Activated CD4-positive, alpha-beta T cell treated with anti-CD3 and anti-CD28 coated beads for 24 hours (primary cell): ENCODE measurements at places on chromosomes 5 and 9.
A peak's percentile ranks its signal among the peaks of the same experiment; 100 is the strongest.

DNA sequence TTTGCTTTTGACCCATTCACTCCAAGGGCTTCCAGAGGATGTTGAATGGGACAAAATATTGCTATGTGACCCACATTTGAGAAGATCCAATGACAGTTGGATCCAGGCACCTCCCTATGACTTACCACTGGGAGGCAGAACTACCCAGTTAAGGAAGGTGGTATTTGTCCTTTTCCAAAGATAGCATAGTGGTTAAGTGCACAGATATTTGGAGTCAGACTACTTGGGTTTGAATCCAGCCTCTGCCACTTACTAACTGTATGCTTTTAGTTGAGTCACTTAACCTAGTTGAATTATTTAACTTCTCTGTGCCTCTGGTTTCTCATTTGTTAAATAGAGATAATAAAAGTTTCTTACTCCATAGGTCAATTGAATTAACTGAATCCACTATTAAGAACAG, 74.5 kb upstream of the PALM2AKAP2 start:
- no peak for DNase-seq

GRCh38 chr5:96977228-96977627, 41.3 kb downstream of the LNPEP start:
- DNase-seq: no peak

DNA sequence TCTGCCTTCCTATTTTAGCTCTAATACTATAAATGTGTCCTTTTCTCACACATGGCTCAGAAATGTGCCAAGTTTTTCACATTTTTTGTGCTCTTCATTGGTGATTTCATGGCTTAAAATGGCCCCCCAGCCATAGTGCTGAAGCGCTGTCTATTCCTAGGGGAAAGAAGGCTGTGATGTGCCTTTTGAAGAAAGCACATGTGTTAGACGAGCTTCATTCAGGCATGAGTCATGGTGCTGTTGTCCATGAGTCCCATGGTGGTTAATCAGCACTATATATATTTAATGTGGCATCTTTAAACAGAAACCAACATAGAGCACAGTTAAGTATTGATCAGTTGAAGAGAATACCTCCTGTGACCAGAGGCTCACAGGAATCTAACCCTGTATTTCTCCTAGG, 55.8 kb downstream of the PDE8B start:
- DNase-seq: no peak

DNA sequence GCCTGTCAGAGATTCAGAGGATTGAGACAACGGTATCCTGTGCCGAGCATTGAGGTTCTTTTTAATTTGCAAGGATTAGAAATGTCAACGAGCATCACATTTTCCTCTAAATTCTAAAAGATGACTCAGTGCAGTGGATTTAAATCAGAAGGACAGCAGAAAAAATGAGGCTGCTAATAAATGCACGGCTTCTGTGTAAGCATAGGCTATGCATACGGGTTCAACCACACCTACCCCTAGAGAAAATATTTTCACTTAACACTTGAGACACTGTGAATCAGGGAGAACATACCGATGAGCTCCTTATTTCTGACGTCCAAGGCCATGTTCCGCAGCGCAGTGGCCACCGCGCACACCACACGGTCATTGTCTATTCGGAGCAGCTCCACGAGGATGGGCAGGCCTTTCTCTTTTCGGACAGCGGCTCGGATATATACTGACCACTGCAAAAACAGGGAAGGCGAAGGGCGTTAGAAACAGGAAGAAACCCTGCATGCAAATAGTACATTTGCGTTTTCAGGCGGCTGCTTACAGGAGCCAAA, 321.4 kb upstream of the DAP start:
- no peak for DNase-seq

- no peak for DNase-seq
These were observed 285.1 kb downstream of the TMEM167A start for GRCh38 chr5:82792096-82792495.

DNA sequence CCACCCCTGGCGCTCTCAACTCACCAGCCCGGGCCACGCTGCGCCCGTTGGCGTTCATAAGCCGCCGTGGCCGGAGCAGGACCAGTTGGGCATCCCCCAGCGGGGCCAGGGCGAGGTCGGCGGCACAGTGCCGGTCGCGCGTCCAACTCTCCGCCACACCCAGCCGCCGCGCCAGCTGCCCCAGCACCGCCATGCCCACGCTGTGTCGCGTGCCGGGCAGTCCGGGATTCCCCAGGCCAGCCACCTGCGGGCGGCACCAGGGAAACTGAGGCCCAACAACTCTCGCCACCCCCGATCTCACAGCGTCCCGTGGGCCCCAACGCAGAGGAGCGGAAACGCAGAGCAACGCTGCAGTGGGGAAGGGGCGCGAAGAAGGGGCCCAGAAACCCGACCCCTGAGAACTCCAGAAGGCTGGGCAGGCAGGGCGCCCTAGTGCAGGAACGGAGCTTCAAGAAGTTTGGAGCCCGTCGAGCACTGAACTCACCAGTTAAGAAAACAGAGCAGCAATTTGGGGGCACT, 453 bp downstream of the PTRH1 start:
- no peak for DNase-seq

DNA sequence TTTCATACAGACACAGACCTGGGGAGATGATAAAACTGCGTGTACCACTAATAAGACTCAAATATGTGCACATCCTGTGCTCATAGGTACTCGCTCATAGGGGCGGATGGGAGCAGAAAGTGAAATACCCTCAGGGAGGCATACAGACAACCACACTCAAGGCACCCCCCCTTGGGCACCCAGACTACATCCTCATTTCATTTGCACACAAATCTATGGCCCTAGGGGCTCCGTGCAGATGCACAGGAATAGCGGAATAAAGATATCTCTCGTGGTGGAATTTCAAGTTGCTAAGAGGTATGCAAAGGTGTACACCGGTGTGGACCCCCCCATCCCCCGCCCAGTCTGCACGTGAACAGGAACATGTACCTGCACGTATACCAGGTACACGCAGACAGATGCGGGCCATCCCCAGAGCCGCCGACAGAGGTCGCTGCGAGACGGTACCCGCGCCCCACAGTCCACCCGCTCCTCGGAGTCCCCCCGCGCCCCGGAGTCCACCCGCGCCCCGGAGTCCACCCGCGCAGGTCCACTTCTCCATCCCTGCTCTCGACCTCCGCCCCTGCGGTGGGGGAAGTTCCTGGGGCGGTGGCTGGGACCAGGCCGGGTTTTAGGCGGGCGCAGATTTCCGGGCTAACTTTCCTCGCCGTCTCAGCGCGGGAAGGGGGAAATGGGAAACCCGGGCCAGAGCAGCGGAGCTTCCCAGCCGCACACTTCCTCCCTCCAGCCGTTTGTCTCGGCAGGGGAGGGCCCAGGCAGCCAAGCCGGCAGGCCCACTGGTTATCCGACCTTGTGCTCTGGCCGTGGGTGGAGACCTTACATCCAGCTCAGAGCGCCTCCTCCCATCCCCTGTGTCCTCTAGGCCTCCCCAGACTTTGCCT, 1.0 kb upstream of the IL12B start:
- peak; percentile 67 for DNase-seq

GRCh38 chr5:177371120-177372033, 12.9 kb upstream of the SLC34A1 start:
- DNase-seq: no peak

DNA sequence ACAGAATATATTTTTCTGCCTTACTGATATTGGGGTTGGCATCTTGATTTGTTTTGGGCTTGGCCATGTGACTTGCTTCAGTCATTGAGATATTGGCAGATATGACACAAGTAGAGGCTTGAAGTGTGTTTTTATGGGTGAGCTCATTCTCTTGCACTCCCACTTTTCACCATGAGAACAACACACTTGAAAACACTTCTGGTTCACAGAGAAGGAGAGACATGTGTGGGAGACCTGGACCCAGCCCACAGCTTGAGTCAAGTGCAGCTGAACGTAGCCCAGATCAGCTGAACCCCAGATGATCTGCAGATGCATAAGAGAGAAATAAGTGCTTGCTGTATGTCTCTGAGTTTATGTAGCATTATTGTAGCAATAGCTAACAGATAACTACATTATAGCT, 155.4 kb downstream of the SEMA6A start:
- DNase-seq: no peak

DNA sequence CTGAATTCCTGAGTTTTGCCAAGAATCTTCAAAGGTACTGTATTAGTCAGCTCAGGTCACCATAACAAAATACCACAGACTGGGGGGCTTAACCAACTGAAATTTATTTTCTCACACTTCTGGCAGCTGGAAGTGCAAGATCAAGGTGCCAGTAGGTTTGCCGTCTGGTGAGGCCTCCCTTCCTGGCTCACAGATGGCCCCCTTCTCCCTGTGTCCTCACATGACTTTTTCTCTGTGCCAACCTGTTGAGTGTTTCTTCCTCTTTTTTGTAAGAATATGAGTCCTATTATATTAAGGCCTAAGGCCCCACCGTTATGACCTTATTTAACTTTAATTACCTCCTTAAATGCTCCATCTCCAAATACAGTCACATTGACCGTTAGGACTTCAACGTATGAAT, 156.1 kb upstream of the KIF2A start:
- DNase-seq: no peak

- peak; percentile 66 for DNase-seq
These were observed 885 bp downstream of the RNF44 start for GRCh38 chr5:176536132-176536901.

- no peak for DNase-seq
These were observed 96.5 kb downstream of the IQGAP2 start for GRCh38 chr5:76499507-76500161.

DNA sequence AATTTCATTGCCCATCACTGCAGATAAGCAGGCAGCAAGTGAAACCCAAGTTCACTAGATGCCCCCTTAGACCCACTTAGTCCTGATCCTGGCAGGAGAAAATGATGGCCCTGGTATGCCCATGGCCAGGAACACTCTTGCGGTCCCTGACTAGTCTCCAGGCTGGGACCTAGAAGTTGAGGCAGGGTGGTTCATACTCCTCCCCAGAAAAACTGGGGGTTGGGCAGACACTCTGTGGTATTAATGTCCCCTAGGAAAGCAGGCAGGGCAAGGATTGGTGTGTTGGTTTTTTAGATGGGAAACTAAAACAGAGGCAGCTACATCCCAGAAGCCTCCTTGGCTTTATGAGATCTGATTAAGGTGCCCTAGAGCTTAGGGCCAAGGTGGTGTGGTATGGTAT, 13.1 kb downstream of the LHX6 start:
- no peak for DNase-seq

DNA sequence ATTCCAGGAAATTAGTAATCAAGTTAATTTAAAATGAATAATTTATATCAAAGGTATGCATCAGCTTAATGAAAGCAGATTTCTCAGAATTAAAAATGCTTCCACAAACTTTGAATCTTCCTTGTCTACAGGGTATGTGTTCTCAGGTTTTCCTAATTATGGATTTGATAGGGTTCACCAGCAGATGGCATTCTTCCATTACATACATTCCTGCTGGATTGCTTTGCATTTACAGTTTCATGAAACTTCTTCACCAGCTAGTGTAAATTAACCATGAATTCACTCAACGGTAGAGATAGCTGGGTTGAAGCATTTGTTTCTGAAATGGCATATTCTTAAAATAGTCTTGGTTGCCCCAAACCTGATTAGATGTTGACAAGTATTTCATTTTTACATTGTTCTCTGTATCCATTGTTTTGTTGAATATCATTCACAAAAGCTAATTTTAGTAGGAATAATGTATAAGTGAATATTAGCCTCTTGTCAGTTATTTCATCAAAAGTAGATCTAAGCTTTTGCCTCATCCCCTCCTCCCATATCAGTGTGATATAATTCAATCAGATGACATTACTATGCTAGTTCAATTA, 68.7 kb upstream of the WDR41 start:
- no peak for DNase-seq

DNA sequence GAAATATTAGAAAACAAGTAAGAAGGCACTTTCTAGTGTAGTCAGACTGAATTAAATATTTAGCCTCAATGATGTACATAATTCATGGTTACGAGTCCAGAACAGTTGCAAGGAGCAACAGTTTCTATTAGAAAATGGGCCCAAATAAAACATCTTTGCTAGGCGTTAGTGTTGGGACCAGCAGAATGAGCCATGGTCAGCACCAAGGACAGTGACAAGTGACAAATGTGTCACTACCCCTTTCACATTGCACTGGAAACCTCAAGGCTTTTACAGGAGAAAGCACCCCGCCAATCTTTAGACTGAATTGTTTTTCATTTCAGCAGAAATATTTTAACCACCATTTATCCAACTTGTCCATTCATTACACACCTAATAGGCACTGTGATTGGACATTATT, 301.3 kb upstream of the ADCY2 start:
- DNase-seq: no peak

- DNase-seq: no peak
These were observed 2.7 kb upstream of the ADAM19 start for GRCh38 chr5:157578079-157578780.

- DNase-seq: no peak
These were observed 80.0 kb downstream of the SYK start for GRCh38 chr9:90881648-90882047.

- no peak for DNase-seq
These were observed 1.8 kb downstream of the HACD4 start for GRCh38 chr9:21029661-21030060.

- no peak for DNase-seq
These were observed 922.0 kb downstream of the CDH12 start for GRCh38 chr5:21931116-21931515.

GRCh38 chr9:90629991-90630390, 12.6 kb downstream of the DIRAS2 start:
- no peak for DNase-seq

DNA sequence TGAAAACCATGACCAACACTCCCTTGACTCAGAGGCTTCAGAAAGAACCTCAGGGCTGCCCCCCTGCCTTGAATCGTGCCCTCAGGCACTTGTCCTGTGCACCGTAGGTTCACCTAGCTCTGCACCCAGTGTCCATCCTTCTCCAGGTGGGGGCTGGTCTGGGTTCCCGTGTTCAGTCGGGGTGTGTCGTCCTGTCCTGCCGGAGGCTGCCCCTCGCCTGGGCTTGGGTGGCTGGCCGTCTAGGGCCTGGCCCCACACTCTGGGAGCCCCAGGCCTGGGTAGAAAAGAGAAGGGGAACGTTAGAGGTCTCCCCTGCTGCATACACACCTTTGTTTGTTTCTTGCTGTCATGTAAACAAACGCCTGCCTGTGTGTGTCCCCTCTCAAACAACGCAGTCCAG, 29.3 kb downstream of the CATSPER3 start:
- DNase-seq: no peak

- no peak for DNase-seq
These were observed 46.1 kb downstream of the RFX3 start for GRCh38 chr9:3479514-3480352.

- DNase-seq: no peak
These were observed 213.7 kb downstream of the NXNL2 start for GRCh38 chr9:88748566-88749261.

DNA sequence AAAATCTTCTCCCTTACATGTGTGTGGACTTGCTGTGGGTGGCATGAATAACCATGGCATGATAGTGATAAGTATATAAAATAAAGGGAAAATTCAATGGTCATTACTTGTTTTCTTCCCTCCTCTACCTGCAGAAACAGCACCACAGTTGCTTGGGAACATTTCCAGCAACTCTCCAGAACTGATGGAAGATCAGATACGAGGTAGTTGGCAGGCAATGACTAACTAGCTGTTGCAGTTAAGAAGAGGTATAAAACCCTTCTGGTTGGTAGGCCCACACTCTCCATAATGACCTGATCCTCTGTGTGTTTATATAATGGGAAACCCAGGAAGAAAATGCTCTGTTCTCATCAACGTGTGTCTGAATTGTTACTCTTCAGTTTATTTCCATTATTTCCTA, 185.9 kb downstream of the SYK start:
- no peak for DNase-seq

GRCh38 chr5:135986401-135986800, 31.6 kb upstream of the LECT2 start:
- DNase-seq: no peak

GRCh38 chr5:59182760-59183159, 599.9 kb downstream of the RAB3C start:
- DNase-seq: no peak
